ENCODE measurements at places on chromosomes 7 and 10. TPM values are rescaled to one million over a fixed set of nuclear protein-coding genes. Genes with fewer than 3 reads are reported as not detected.

The AIMP2 gene
- 34.4 TPM for total RNA-seq

The ZNF488 gene
- total RNA-seq = 1.5 TPM

The FXYD4 gene
- total RNA-seq = not detected

The CHAT gene
- not detected for total RNA-seq

The TRPV5 gene
- not detected for total RNA-seq

The SPDYE2 gene
- total RNA-seq = not detected

The STK32C gene
- total RNA-seq = 21.5 TPM

The NPTX2 gene
- total RNA-seq = 5.2 TPM

The NOS3 gene
- total RNA-seq = 10.4 TPM

The SRGN gene
- total RNA-seq = 44.3 TPM

The COL17A1 gene
- total RNA-seq = 19.1 TPM

The CYP2C19 gene
- total RNA-seq = not detected

The FAM131B gene
- 0.32 TPM for total RNA-seq

Measured in prostate gland (tissue), 2 donors.